ENCODE measurements at places on chromosomes 7 and 10.

GRCh38 chr10:91239789-91240188 is 19.3 kb downstream of the PCGF5 start:
- DNase-seq: no peak

GRCh38 chr10:67667035-67667425 is 29.0 kb downstream of the CTNNA3 start:
- DNase-seq: no peak

- DNase-seq: no peak
Observed at GRCh38 chr7:22452142-22452959, 47.6 kb downstream of the STEAP1B start.

DNA sequence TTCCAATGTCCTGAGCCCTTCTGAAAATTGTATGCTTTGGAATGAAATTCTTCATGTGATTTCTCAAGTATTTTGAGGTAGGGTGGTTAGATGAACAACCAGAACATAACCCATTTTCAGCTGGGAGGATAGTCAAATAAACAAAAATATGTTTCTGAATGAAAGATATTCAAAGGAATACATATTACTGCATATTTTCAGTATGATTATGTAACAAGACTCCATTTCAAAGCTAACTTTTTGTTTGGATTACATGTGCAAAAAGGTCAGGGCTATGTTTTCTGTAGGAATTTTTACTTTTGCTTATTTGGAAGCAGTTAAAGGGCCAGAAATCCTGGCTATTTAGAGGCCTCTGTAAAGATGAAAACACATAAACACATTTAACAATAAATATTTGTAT is 27.7 kb downstream of the CDK6 start:
- DNase-seq: no peak

GRCh38 chr10:58282615-58283014 is 13.7 kb downstream of the CISD1 start:
- DNase-seq: peak; percentile 69

GRCh38 chr10:119415536-119416503 is 126.7 kb downstream of the RGS10 start:
- no peak for DNase-seq

All from CD4-positive, alpha-beta T cell (primary cell).